ENCODE measurements at places on chromosomes 7 and 10.
A peak's percentile ranks its signal among the peaks of the same experiment; 100 is the strongest.

GRCh38 chr7:25385506-25386136 lies 157.3 kb upstream of the NPVF start:
- no peak for DNase-seq

- peak; percentile 49 for DNase-seq
These were observed 1.3 kb downstream of the UBE2H start for GRCh38 chr7:129951226-129952085.

- no peak for DNase-seq
These were observed 226.5 kb upstream of the AKR1E2 start for GRCh38 chr10:4599471-4599870.

- DNase-seq, result peak; percentile 88
These were observed 161.5 kb upstream of the SH2B2 start for GRCh38 chr7:102125127-102125596.

- no peak for DNase-seq
These were observed 71.8 kb downstream of the ARHGAP21 start for GRCh38 chr10:24651923-24652322.

DNA sequence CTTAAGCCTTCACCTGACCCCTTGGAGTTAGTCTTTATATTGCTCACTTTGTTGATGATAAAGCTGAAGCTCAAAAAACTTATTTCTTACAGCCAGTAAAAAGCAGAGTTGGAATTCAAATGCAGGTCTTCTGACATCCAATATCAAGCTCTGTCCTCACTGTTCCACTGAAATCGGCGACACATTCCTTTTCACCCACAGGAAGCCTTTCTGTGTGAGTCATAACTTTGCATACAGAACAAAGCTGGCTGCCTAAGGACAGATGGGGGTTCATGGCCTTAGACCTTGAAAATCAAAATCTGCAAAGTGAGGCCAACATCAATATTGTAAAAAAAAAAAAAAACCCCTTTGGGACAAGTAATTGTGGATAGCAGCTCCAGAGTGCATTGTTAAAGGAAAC lies 21.8 kb upstream of the AKR1B1 start:
- no peak for DNase-seq

- no peak for DNase-seq
These were observed 2.9 kb downstream of the OLAH start for GRCh38 chr10:15046626-15047025.

GRCh38 chr7:43570688-43571365 lies 12.1 kb upstream of the STK17A start:
- no peak for DNase-seq

DNA sequence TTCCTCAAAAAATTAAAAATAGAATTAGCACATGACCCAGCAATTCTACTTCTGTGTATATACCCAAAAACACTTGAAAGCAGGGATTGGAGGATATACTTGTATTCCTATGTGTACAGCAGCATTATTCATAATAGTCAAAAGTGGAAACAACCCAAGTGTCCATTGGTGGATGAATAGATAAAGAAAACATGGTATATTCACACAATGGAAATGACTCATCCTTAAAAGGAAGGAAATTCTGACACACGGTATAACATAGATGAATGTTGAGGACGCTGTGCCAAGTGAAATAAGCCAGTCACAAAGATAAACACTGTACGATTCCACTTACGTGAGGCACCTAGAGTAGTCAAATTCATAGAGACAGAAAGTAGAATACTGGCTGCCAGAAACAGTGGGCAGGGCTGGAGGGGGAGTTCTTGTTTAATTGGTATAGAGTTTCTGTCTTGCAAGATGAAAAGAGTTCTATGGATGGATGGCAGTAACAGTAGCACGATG lies 26.6 kb upstream of the KAT6B start:
- DNase-seq, result peak; percentile 68

- peak; percentile 88 for DNase-seq
These were observed 91.1 kb downstream of the CXCL12 start for GRCh38 chr10:44293842-44294241.

DNA sequence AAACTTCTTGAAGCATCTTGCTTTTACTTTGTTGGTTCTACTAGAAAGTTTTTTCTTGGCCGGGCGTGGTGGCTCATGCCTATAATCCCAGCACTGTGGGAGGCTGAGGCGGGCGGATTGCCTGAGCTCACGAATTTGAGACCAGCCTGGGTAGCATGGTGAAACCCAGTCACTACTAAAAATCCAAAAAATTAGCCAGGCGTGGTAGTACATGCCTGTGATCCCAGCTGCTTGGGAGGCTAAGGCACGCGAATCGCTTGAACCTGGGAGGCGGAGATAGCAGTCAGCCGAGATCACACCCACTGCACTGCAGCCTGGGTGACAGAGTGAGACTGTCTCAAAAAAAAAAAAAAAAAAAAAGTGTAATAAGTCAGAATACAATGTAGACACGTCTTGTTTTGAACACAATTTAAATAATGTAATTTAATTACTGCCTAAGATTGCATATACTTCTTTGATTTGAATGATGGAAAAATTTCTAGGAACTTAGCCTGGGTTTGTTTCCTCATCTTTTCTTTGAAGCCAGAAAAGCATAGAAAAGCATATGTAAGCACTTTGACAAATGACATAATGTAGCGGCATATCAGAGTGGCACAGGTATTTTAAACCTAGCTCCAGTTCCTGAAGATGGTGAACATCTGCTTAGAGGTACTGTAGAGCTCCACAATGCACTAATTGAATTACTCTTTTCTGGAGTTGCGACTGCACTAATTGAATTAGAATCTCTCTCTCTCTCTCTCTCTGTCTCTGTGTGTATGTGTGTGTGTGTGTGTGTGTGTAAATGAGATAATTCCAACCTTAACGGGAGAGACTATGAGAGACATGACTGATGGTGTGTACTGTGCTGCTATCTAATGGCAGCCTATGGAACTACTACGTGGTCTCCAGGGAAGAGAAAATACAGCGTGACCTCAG lies 87.8 kb downstream of the BTRC start:
- peak; percentile 88 for DNase-seq

DNA sequence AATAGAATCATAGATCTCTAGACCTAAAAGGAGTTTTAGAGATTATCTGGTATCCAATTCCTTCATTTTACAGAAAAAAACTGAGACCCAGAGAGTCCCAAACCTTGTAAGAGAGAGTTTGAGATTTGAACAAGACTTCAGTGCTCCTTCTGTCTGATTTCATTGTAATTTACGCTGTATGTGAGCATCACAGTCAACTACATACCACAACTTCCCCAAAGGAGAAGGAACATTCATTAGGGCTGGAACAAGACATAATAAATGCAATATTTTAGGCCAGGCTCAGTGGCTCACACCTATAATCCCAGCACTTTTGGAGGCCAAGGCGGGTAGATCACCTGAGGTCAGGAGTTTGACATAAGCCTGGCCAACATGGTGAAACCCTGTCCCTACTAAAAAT lies 17.3 kb upstream of the PRKAR2B start:
- DNase-seq, result no peak

- DNase-seq, result no peak
These were observed 12.7 kb downstream of the TAS2R38 start for GRCh38 chr7:141960687-141961422.

- no peak for DNase-seq
These were observed 5.6 kb upstream of the LRRC27 start for GRCh38 chr10:132326344-132326889.

GRCh38 chr7:114084472-114085312 lies 165.9 kb upstream of the PPP1R3A start:
- no peak for DNase-seq

DNA sequence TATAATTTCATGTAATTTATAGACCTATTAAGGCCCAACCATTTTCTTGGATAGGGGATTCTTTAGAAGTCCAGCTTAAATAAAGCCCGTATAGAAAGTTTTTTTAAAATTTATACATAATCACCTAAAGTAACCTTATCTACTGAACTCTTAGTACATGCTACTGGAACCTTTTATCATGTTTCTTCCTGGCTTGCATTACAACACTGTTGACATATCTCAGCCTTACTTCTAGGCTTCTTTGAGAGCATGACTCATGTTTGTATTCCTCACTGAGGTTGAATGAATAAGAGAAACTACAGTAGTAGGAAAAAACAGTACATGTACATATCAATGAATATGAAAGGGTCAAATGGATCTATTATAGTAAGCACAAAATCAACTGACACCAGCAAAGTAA lies 8.2 kb upstream of the MAGI2 start:
- peak; percentile 94 for DNase-seq

DNA sequence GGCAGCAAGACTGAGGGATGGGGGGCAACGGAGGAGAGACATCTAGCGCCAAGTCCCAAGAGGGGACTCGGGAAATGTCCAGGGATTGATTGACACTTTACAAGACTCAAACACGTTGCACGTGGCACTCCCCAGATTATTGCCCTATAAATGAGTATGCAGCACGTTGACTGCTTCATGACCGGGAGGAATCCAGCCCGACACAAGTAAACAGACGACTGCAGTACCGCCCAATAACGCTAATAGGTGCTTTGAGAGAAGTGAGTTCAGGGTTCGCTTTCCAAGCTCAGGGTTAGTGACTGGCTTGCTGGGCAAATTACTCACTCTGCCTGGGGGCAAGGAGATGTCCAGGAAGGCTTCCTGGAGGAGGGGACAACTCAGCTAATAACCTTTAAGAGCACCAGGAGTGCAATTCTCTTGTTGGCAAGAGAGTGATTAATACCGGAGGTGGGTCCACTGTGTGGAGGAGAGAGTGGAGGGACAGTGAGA lies 73.3 kb upstream of the MYL10 start:
- no peak for DNase-seq

DNA sequence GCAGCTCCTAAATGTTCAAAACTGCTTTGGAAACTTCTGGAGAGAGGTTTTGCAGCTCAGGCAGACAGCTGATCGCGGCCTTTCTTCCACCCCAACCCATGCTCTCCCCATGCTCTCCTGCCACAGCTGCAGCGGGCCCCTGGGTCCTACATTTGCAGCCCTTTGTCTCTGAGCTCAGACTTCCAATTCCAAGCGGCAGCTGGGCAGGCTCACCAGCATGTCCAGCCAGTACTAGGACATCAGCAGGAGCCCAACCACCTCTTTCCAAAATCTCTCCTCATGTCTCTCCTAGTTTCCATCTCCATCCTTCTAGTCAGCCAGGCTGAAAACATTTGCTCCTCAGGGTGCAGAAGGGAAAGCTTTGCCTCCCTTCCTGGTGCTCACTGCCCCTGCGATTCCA lies 6.0 kb downstream of the LEP start:
- no peak for DNase-seq

- no peak for DNase-seq
These were observed 143.4 kb upstream of the ADO start for GRCh38 chr10:62661143-62661542.

DNA sequence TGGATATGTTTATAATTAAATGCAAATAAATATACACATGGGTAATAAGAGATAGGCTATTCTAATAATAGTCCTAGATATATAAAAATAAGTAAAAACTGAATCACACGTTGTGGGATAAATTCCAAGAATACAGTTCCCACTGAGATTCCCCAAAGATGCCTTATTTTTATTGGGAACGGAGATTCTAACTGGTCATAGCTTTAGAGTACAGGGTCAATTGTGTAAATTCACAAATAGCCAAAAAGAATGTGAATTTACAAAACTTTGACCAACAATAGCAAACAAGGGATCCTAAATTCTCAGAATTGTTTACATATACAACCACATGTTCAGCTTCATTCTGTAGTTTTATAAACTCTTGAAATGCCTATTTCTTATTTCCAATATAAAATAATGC lies 65.0 kb downstream of the VSTM4 start:
- no peak for DNase-seq

DNA sequence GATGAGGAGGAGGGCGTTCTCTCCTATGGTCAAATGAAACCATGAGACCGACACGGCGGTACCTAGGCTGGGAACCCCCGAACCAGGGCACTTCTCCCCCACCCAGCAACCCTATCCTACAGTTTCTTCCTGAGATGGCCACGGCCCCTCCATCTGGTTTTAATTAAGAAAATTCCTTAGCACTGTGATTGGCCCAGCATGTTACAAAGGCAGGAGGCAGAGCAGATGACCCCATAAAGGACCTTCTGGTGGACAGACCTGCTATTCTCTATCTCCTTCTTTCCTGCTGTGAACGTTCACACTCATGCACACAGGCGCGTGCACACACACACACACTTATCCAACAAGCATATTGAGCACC lies 129.4 kb downstream of the RGS10 start:
- DNase-seq, result no peak

- DNase-seq, result peak; percentile 73
These were observed 27.0 kb downstream of the CALML3 start for GRCh38 chr10:5551531-5552375.

DNA sequence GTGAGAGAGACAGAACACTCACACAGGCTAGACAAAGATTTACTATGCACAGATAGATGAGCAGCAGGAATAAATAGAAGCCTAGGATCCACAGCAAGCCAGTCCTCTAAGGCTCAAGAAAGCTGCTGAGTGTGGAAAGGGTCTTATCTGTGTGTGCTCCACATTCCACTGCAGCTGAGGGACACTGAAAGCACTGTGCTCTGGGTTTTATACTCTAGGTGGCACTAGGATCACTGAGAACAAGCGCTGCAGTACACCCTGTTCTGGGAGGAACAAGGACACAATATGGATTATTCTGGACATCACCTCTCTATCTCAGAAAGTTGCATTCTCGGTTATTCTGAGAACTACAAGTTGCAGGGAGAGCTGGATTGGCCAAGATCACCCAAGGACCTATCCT lies 4.9 kb upstream of the KLHL7 start:
- no peak for DNase-seq

DNA sequence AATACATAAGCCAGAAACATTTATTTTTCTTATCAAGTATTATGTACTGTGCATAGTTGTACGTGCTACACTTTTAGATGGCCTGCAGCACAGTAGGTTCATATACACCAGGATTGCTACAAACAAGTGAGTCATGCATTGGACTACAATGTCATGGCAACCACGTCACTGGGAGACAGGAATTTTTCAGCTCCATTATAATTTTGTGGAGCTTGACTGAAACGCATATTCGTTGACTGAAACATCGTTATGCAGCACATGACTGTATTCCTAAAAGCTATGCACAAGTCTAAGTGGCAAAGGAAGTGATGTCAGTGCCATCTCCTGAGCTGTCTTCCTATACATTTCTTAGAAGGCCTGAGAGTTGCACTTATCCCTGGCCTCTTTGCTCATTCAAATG lies 871.8 kb downstream of the IPMK start:
- no peak for DNase-seq

DNA sequence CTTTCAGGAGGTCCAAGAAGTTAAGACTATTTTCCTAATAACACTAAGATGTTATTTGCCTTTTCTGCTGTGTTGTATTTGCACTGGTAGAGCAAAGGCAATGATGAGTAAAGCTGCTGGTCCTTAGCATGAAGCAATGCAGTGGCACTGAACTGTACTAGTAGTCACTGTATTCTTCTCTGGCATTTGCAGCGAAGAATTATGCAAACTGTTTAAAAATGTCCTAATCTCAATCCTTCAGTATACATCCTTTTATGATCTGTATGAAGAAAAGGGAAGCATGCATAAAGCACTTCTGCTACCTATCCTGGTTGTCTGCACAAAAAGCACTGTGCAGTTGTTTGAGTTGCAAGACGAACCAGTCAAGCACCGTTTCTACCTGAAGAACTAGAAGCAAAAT lies 20.4 kb downstream of the IGF2BP3 start:
- DNase-seq, result peak; percentile 38

GRCh38 chr7:149147072-149147751 lies at the start of gene ZNF398:
Gene ZNF398 (plus strand): TSS chr7:149147453. CDS start chr7:149147743, 290 bp downstream.
- DNase-seq, result peak; percentile 70

- no peak for DNase-seq
These were observed 131.0 kb upstream of the GAD2 start for GRCh38 chr10:26085549-26085948.

- no peak for DNase-seq
These were observed 75.1 kb downstream of the EMX2 start for GRCh38 chr10:117617659-117618058.

GRCh38 chr7:22039670-22040069 lies 94.0 kb upstream of the CDCA7L start:
- DNase-seq, result no peak

GRCh38 chr10:10677479-10677878 lies 340.2 kb upstream of the CELF2 start:
- peak; percentile 63 for DNase-seq
